ENCODE measurements at places on chromosomes 6 and 20.

DNA sequence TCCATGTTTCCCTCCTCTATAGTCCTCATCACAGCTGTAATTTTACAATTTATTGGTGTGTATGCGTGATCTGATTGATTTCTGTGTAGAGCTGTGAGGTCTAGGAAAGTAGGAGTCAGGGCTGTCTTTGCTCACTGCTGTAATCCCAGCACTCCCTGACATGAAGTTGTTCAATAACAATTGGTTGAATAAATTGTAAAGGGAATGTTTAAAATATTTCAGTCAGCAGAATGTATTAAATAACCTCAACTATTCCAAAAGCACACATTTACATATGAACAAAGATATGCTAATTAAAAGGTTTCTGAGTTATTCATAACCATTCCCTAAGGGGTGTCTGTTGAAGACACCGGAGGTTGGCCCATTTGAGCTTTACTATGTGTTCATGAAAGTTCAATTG is 31.5 kb downstream of the NOX3 start:
- no peak for DNase-seq

- DNase-seq: no peak
These were observed 292.8 kb downstream of the CLIC5 start for GRCh38 chr6:45722876-45723275.

- DNase-seq: no peak
These were observed 1.9 kb downstream of the SNX5 start for GRCh38 chr20:17966432-17967310.

GRCh38 chr6:16432075-16433032 is 194.0 kb downstream of the GMPR start:
- no peak for DNase-seq

- DNase-seq: no peak
These were observed 1104.2 kb upstream of the CITED2 start for GRCh38 chr6:140478631-140479030.

DNA sequence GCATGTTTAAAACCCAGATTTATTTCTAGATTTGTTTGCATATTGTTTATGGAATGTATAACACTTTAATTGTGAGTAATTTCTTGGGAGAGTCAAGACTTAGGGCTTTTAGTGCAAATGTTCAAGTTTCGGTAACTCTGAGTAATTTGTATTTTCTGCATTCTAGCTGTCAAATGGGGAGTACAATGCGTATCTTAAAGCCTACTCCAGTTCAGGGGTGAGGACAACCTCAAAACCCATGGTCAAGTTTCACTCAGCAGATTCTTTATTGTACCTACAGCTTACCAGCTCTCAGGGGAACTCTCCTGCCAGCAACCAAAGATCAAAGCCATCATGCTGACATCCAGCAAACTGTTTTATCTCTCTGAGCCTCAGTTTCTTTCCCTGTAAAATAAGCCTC is 458.6 kb upstream of the JARID2 start:
- no peak for DNase-seq

- no peak for DNase-seq
These were observed 188.5 kb upstream of the SNX9 start for GRCh38 chr6:157634546-157634945.

DNA sequence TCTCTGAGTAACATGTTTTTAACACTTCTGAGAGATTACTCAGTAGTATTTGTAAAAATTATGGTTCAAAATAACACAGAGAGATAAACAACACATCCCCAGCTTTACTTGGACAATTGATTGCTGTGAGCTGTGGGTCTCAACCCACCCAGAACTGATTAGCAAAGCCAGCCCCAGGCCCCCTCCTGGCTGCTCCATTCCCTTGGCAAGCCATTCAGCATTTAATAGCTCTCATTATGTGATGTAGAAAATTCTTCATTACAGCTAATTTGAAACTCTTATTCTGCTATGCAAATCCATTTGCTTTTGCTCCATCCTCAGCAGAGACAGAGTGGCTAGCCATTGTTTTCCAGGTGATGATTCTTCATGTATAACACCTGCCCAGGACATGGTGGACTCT is 16.6 kb upstream of the SIRT5 start:
- no peak for DNase-seq

- DNase-seq: no peak
These were observed 1.3 kb upstream of the PPP1R3G start for GRCh38 chr6:5083813-5084359.

DNA sequence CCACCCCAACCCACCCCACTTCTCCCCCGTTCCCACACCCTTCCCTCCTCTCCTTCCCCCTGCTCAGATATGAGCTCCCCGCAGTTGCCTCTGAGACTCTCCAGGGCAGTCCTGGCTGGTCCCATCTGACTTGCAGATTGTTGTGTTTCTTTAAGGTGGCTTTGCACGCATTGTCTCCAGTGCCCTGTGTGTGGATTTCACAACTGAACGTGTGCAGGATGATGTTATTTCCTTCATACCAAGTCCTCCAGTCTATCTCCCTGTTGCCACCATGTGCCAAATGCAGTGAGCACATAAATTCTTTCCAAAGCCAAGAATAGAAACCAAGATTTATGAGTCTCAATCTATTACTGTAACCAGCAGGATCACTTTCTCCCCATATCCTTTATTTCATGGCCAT is 79.1 kb downstream of the TMEM242 start:
- no peak for DNase-seq

- no peak for DNase-seq
These were observed 67.9 kb upstream of the HMGN3 start for GRCh38 chr6:79302341-79302740.

DNA sequence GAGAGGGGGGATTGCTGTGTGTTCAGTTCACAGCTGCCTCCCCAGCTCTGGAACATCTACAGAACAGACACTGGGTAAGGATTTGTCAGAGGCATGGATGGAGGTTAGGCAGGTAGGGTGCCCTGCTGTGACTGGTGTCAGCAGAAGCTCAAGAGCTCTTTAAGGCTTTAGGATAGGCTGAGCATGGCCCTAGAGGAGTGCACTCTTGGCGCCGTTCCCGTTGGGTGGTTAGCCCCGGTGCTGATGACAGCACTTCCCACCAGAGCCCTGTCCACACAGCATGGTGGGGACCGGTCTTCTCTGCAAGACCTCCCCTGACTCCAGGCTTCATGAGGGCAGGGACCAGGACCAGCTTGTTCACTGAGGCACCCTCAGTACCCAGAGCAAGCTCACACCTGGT is 262.0 kb downstream of the BMP7 start:
- DNase-seq: no peak

DNA sequence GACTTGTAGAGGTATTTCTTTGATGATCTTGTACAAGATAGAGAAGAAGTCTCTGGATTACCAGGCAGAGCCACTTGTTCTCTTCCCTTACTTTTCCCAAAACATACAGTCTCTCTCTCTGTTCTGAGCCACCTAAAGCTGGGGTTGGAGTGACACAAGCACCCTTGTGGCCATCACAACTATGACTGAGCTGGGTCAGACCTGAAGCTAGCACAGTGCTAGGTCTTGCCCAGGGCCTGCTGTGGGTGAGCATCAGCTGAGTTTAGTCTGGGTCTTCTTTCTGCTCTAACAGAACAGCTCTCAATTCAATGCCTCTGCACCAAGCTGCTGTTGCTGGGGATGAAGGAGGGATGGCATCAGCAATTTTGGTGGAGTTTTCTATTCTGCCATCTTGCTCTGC is 110.2 kb downstream of the HTR1B start:
- no peak for DNase-seq

GRCh38 chr20:24017458-24017755 is 28.8 kb upstream of the GGTLC1 start:
- no peak for DNase-seq
